Karpas-422 (cell line): ENCODE measurements at places on chromosomes 12 and 14. TPM values are rescaled to one million over a fixed set of nuclear protein-coding genes. Genes with fewer than 3 reads are reported as not detected.

The LRRIQ1 gene
- total RNA-seq, result not detected in 2 replicates

The PTPN6 gene
- total RNA-seq, result 411 and 673 TPM in 2 replicates

DNA sequence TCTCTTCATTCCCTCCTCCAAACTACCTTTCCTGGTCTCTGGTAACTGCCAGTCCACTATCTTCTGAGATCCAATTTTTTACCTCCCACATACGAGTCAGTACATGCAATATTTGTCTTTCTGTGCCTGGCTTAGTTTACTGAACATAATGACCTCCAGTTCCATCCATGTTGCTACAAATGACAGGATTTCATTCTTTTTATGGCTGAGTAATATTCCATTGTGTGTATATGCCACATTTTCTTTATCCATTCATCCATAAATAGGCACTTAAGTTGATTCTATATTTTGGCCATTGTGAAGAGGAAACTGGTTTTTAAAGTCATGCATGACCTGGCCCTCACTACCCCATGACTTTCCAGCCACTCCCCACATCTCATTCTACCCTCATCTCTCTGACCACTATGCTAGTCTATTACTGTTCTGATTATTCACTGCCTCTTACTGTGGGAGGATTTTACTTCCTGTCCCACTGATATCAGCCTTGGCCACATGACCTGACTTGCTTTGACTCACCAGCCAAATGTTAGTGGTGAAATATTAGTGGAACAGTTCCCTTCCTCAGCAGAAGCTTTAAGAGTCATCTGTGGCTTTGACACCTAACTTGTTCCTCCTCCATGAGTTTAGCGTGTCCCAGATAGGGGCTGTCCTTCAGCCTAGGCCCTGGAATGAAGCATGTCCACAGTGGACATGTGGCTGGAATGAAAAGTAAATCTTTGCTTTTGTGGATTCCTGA lies 52.2 kb downstream of the GOLGA5 start:
- H3K36me3 ChIP-seq, result 0 out of 2 replicates have a peak, but pooled peaks cover under 1% of the 10 kb centered on the region
- H3K4me1 ChIP-seq, result peaks cover 6% of the 10 kb centered on the region; the same call in 1 of the 2 replicates
- no peak overlapping the region for H3K27ac ChIP-seq
- DNase-seq, result no peak

- H3K36me3 ChIP-seq, result no peaks in the 10 kb centered on the region
- no peak overlapping the region for H3K4me3 ChIP-seq
- no peaks in the 10 kb centered on the region for H3K27me3 ChIP-seq
Measured at GRCh38 chr14:99258876-99259726, 12.9 kb downstream of the BCL11B start.

DNA sequence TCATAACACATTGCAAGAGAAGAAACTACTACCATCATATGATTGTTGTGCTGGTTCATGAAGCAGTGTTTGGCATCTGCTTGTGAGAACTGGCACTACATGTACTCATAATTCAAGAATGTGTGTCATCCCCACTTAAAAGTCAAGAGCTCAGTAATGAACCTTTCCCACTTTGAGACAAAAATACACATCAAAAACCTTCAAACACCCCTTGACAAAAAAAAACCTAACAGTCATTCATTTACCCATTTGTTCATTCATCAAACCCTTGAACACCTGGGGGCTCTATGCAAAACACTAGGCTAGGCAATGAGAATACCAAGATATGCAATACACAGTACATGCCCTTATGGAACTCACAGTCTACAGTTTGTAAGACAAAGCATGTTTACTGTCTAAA lies 40.0 kb downstream of the KIF21A start:
- no peak for DNase-seq
- H3K27ac ChIP-seq, result no peak overlapping the region
- H3K4me1 ChIP-seq, result no peaks in the 10 kb centered on the region
- no peaks in the 10 kb centered on the region for H3K36me3 ChIP-seq
